ENCODE measurements at places on chromosomes 2 and 18.

DNA sequence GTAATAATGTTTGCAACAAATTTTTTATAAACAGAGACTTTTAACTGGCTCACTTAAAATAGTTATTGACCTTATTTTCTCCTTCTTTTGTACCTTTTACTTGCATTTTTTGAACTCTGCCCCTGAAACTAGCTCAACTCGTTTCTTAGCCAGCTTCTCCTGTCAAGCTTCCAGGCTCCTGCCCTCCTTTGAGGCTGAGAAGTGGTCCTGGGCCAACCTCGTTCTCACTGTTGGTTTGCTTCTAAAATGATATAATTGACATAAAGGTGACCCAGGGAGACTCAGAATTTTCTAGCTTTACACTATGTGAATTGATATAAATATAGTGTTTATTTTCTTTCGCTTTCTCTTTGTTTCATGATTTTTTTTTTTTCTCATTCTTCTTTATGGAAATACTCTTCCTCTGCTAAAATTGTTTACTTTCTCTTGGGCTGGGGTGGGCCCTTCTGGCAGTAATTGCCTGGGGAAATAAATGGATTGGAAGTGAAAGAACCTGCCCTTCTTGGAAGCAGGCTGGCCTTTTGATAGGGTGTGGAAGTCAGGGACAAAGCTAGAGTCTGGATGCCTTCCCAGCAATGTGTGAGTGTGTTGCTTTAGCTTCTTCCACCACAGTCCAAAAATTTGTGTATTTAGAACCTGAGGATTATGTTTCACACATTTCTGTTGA lies 30.7 kb downstream of the GPD2 start:
- DNase-seq, result no peak

- DNase-seq, result no peak
Measured at GRCh38 chr2:239739206-239739605, 285.9 kb downstream of the NDUFA10 start.

DNA sequence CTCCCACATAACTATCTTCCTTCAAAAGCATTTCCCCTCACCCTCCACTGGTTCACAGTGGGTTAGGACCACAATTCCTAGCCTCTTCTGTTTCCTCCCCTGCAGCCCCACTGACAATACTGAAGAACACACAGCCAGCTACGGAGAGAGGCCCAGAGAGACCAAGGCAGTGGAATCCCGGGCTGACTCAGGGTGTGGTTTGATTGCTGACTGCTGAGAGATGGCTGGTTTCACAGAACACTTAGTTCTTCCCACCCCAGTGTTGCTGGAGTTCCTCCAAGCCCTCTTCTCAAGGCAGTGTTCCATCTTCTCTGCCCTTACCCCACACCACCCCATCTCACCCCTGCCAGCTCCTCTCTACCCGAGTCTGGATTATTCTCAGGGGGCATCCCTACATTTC lies 43.3 kb upstream of the ZFP36L2 start:
- no peak for DNase-seq

DNA sequence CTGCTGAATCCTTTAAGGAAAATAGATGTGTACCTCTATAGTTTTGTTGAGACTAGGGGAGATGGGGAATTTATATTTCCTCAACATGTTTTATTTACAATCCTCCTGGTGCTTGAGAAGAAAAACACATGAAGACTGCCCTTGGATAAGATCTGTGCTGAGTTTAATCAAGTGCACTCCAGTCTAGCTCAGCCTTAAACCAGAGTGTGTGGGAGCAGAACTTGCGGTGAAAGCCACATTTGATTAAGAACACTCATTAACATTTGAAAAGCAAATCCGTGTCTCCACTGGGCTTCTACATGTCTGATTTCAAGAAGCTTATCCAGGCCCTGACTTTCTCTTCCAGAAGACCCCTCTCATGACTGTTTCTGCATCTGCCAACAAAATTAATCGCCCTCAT lies 84.8 kb upstream of the ITGA6 start:
- no peak for DNase-seq

GRCh38 chr18:39969803-39970494 lies 1985.1 kb upstream of the PIK3C3 start:
- DNase-seq, result no peak

GRCh38 chr2:73103018-73103542 lies 9.7 kb downstream of the RAB11FIP5 start:
- no peak for DNase-seq

DNA sequence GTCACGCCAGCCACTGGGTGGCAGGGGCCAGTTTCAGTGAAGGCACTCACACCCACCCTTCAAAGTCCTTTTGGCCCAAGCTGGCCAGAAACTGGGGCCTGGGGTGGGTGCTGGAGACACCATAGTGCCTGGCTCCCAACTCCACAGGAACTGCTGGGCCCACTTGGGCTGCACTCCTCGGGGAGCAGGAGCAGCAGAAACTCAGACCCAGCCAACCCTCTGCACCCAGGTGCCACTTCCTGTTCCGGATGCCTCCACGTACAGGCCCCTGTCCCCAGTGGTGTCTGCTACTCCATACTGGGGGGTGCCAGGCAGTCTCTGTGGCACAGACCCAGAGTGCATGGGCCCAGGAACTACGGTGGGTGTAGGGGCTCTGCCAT lies 42.5 kb upstream of the ZNF519 start:
- no peak for DNase-seq

DNA sequence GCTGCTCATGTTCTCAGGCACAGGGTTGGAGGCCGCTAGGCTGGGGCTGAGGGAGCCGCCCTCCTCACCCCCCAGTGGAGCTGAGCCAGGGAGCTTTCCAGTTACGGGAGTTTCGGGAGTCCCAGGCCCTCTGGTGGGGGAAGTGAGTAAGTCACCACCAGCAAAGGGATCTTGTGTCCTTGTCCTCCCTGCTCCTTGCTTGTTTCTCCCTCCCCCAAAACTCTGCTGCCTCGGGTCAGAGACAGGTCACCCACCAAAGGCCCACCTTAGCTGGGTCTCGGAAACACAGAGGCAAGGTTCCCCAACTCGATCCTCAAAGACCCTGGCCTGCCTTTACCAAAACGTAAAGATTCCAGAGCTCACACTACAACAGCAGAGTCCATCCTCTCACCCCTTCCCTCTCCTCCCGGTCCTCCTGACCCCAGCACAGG lies 60.5 kb upstream of the POMC start:
- DNase-seq, result no peak

DNA sequence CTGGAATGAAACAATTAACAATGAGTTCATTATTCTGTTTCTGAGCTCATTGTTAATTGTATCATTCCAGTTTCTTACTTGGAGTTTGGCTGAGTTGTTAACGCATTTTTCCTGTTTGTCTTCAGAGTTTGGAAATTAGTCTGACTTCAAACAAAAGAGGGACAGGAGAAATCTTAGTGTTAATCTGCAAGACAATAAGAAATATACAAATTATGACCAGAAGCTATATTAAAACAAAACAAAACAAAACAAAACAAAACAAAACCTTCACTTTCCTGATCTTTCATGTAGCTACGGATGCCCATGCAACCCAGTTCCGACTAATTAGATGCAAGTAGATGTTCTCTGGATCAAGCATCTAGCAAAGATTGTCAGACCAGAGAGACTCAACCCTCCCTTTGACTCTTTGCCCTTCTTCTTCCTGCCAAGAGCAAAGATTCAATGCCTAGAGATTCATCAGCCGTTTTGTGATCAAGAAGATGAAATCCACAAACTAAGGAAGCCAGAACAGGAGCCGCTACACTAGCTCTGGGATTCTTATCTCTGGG lies 686.2 kb upstream of the FSHR start:
- DNase-seq, result no peak

GRCh38 chr2:96123936-96124335 lies 7.6 kb upstream of the ADRA2B start:
- DNase-seq, result no peak

GRCh38 chr2:206296128-206296527 lies 21.7 kb downstream of the ZDBF2 start:
- DNase-seq, result no peak

- DNase-seq, result no peak
Measured at GRCh38 chr2:177281400-177282180, 17.1 kb upstream of the NFE2L2 start.

GRCh38 chr2:70630761-70631160 lies 77.1 kb upstream of the TGFA start:
- DNase-seq, result no peak

- DNase-seq, result no peak
Measured at GRCh38 chr2:143803936-143804335, 674.7 kb downstream of the ARHGAP15 start.
